Stimulated activated CD8-positive, alpha-beta memory T cell treated with anti-CD3 and anti-CD28 coated beads, Interleukin-4, amount 100 ng/mL, for 4 hours (primary cell): ENCODE measurements at places on chromosomes 1 and 21.

GRCh38 chr21:34822942-34823341 is 154.1 kb downstream of the CLIC6 start:
- no peak for DNase-seq

DNA sequence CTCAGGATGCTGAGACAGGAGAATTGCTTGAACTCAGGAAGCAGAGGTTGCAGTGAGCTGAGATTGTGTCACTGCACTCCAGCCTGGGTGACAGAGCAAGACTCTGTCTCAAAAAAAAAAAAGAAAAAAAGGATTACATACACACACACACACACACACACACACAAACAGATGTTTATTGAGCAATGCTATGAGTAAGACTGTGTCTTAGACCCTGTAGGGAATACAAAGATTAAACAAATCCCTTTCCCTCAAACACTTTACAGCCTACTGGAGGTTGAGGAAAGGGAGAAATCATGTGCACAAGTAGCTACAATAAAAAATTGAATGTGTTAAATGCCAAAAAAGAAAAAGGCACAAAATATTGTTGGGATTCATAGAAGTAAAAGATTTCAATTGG is 58.1 kb downstream of the RPAP2 start:
- no peak for DNase-seq

GRCh38 chr1:169091480-169091941 is 15.0 kb upstream of the ATP1B1 start:
- DNase-seq = no peak

- no peak for DNase-seq
These were observed 50.7 kb downstream of the WNT9A start for GRCh38 chr1:227896710-227897655.

- DNase-seq = no peak
These were observed 67.1 kb upstream of the GUCA2B start for GRCh38 chr1:42086146-42086545.

DNA sequence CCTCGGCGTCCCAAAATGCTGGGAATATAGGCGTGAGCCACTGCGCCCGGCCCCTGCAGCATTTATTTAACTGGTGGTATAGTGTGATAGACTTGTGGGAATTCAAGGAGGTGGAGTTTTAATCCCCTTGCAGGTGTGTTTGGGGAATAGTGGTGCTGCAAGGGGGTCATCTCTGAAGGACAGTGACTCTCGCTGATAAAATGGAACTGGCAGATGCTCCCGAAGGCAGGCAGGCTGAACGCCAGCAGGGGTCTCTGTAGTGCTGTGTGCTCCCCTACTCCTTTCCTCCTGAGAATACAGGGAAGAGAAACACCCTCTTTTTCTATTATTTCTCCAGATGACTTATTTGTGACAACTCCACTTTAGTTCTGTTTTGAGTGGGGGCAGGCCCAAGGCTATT is 4.0 kb downstream of the OSCP1 start:
- no peak for DNase-seq

DNA sequence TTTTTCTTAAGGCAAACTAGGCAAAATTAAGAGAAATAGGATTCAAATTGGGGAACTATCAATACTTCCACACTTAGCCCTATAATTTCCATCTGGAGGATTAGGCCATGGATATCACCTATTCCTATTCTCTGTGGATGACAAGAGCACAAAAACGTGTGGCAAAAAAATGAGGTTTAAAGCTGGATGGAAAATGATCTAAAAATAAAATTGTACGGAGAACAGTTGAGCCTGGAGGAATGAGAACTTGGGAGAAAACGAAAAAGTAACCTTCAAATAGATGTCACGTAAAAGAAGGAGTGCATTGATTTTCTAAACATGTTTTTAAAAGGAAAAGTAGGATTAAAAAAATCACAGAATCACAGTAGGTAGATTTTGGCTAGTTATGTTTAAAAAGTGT is 55.7 kb downstream of the RGS4 start:
- DNase-seq = no peak

- peak; percentile 64 for DNase-seq
These were observed 45.5 kb downstream of the CD46 start for GRCh38 chr1:207797229-207797973.

DNA sequence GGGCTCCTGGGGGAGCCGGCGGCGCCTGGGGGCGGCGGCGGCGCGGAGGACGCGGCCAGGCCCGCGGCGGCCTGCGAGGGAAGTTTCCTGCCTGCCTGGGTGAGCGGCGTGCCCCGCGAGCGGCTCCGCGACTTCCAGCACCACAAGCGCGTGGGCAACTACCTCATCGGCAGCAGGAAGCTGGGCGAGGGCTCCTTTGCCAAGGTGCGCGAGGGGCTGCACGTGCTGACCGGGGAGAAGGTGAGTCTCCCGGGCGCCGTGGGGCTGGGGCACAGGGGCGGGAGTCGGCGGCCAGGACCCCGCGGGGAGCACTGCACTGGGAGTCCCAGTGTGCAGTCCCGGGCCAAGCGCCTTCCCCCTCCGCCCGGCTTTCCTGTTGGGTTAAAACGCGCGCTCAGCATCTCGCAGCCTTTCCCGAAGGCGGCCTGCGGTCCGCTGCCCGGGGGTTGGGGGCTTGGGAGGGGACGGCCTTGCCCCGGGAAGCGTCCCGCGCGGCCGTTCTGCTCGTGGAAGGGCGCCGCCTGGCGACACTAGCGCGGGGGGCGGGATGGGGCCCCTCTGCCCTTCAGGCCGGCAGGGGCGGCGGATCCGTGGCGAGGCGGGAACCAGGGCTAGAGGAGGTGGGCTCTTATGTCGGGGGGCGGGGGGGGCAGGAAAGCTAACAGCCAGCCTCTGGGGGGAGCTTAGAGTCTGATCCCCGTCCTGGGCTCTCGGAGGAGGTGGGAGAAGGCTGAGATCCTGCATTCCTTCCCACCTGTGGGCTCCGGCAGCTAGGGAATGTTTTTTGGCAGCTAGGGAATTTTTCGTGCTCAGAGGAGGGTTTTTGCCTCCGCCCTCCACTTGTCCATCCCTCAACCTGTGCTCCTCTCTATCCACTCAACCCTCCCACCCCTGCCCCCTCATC is 1.1 kb downstream of the HUNK start:
- no peak for DNase-seq

GRCh38 chr1:88727205-88727604 is 43.1 kb downstream of the PKN2 start:
- no peak for DNase-seq

GRCh38 chr1:223348439-223348838 is 15.5 kb downstream of the SUSD4 start:
- no peak for DNase-seq

DNA sequence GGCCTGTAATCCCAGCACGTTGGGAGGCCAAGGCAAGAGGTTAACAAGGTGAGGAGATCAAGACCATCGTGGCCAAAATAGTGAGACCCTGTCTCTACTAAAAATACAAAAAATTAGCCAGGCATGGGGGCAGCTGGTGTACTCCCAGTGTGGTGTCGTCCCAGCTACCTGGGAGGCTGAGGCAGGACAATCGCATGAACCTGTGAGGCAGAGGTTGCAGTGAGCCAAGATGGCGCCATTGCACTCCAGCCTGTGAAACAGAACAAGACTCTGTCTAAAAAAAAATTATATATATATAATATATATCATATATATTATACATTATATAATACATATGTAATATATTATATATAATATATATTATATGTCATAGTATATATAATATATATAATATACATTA is 249.2 kb upstream of the TPTE start:
- no peak for DNase-seq

DNA sequence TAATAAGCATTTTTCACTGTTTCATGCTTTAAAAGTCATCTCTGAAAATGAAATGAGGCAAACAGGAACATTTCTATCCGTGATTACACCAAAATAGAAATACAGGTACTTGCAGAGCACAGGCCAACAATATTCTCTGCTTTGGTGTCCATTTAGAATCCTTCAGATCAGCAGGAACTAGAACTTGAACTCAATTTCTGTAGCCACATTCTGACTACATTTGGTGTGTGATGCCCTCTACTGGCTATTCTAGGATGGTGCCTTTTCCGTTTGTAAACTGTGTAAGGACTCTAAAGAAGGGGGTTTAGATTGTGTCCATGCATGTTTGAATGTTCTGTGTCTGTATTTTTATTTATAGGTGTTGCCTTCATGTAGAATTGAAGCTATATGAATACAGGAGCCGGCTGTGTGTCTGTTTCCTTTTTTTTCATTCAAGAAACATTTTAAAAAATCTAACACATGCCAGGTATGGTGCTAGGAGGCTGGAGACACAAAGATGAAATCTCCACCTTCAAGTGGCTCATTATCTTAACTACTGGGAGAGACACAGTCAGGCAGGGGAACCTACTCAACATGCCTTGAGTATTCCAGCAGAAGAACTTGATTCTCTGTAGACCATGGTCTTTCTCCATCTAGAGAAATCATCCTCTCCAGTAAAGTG is 7.6 kb upstream of the ZNF326 start:
- peak; percentile 12 for DNase-seq

DNA sequence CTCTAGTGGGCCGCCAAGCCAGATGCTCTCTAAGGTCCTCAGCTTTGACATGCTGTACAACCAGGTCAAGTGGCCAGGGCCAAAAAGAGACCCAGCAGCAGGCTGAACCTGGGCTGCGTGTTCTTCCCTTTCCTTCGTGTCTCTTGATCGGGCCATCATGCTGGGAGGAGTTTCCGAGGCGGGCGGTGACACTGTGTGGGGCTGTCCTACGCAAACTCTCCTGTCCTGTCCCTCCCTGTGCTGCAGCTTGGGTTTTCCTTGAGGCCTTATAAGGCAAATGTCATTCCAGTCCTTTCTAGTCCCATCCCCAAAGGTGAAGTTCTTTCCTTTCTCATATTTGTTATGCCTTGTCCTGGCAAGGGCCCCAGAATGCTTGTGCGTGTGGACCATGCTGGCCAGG is 56.7 kb downstream of the ARHGEF10L start:
- DNase-seq = no peak

GRCh38 chr1:30783256-30783915 is 25.8 kb upstream of the LAPTM5 start:
- DNase-seq = no peak

- no peak for DNase-seq
These were observed 9.4 kb downstream of the OLIG2 start for GRCh38 chr21:33035147-33035546.

GRCh38 chr1:228876187-228876586 is 140.9 kb downstream of the RHOU start:
- no peak for DNase-seq

- no peak for DNase-seq
These were observed 9.0 kb downstream of the TMEM200B start for GRCh38 chr1:29114654-29115053.

GRCh38 chr21:18161841-18162240 is 82.8 kb upstream of the CHODL start:
- DNase-seq = no peak
